Brain microvascular endothelial cell (primary cell): ENCODE measurements at places on chromosomes 1 and 21.
A peak's percentile ranks its signal among the peaks of the same experiment; 100 is the strongest.

GRCh38 chr1:220186752-220187151, 85.5 kb downstream of the RAB3GAP2 start:
- no peak for DNase-seq

DNA sequence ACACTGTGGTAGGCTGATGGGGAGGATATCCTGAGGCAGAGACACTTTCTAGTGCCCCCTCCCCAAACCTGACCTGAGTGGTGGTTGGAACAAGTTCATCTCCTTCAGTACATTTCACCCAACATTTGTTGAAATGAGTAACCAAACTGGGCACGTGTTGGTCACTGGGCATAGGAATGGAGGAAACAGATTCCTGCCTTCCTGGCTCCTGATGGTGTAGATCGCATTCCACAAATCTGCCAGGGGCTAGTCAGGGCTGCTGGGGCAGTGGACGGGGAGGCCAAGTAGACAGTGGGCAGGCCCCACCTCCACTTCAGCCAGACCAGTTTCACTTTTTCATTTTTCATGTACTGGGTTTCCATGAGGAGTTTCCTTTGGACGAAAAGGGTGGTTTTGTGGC, 16.5 kb upstream of the ALX3 start:
- no peak for DNase-seq

DNA sequence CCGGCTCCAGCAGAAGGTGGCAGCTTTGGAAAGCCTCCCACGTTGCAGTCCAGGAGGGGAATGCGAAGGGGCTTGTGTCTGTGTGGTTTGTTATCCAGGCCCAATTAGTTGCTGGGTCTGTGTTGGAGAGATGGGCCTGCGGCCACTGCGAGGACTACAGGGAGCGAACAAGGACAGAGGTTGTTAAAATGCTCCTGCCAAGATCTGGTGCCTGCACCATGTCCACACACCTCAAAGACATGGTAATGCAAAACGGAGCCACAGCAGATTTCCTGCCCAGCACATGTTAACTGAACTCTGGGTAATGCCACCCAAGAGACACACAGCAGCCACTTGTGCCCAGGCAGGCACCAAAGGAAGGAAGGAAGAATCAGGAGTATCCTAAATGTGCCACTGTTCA, 18.6 kb downstream of the GRIK3 start:
- DNase-seq = no peak

- no peak for DNase-seq
Observed at GRCh38 chr1:180672105-180672504, 40.3 kb downstream of the XPR1 start.

DNA sequence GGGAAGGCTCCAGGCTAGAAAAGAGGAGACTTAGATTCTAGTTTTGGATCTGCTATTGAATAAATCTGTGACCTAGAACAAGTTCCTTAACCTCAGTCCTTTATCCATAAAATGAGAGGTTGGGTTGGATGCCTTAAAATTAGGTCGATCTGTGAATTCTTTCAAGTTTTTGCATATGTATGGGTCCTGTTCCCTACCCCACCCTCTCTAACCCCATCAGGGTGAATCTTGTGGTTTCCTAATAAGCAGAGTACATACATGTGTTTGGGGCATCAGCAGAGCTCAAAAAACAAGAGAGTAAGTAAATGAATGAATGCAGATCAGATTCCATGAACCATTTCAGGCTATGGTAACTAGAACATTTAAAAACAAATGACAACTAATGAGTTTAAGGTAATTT, 6.2 kb downstream of the SPRR4 start:
- DNase-seq = no peak

DNA sequence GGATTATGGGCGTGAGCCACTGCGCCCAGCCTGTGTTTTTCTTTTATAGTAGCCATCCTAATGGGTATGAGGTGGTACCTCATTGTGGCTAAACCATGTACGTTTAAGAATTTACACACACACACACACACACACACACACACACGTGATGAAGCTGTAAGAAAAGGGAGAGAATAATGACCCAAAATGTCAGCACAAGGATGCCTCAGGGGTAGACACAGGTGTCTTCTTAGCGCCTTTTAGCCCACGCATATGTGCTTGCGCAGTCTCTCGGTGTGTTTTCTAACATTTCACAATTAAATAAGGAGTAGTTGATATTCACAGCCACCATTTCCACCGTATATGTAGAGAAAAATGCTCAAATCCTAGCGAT, 782 bp upstream of the PFKL start:
- no peak for DNase-seq

DNA sequence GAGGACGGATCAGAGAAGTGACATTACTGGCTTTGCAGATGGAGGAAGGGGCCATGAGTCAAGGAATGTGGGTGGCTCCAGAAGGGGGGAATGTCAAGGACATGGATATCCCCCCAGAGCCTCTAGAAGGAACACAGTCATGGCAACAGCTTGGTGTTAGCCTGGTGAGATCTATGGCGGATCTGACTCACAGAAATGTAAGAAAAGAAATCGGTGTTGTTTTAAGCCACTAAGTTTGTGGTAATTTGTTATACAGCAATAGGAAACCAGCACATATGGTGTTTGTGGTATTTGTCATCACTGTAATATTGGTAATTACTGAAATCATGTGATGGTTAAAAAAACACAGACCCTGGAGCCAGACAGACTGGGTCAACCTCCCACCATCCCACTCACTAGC, 236.2 kb downstream of the SETD4 start:
- no peak for DNase-seq

GRCh38 chr1:58934706-58935105, 150.9 kb upstream of the JUN start:
- no peak for DNase-seq

GRCh38 chr1:4549930-4550329, 104.5 kb upstream of the AJAP1 start:
- no peak for DNase-seq

GRCh38 chr1:84862810-84863251, 30.2 kb downstream of the LPAR3 start:
- no peak for DNase-seq

DNA sequence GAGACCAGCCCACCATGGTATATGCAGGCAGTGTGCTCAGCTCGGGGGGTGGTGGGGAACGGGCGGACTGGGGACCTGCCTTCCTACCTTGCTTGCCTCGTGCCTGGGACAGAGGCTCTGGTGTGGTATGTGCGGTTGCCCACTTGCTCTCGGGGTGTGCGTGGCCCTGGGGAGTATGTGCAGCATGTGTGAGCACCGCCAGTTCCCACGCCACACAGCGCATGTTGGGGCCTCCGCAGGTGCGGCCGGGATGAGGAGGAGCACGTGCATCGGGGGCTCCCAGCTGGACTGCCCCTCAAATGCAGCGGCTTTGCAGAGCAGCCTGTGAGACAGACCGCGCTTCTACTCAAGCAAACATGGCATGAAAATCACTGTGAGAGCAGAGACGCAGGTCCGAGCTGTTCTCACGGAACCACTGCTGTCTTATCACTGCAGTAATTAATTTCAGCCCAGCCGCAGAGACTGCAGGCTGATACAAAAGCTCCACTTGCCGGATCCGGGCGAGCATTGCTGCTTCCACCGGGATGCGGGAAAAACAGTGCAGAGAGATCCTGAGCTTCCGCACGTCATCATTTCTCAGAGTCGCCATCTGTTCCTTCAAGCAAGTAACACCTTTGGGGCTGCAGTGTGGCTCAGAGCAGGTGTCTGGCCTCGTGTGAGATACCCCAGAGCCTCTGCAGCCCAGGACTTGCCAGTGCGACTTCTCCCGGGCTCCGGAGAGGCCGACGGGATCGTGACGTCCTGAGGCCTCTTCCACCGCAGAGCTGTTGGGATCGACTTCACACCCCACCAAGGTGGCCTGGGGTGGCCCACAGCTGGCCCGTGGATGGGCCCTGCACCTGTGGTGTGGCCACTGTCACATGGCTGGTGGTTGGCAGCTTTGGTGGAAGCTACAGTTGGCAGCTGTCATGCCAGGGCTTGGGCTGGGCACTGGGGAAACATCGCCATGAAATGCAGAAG, 92.6 kb upstream of the ACTRT2 start:
- DNase-seq = no peak

- DNase-seq = no peak
Observed at GRCh38 chr1:52145137-52145536, 3.2 kb downstream of the ZFYVE9 start.

GRCh38 chr1:223224465-223224864, 81.4 kb upstream of the TLR5 start:
- DNase-seq = no peak

GRCh38 chr1:66022904-66023620, 230.4 kb downstream of the PDE4B start:
- peak; percentile 1 for DNase-seq

- no peak for DNase-seq
Observed at GRCh38 chr21:31088474-31088751, 50.1 kb upstream of the KRTAP19-8 start.

GRCh38 chr1:111332190-111332589, 41.5 kb downstream of the CHIA start:
- no peak for DNase-seq

DNA sequence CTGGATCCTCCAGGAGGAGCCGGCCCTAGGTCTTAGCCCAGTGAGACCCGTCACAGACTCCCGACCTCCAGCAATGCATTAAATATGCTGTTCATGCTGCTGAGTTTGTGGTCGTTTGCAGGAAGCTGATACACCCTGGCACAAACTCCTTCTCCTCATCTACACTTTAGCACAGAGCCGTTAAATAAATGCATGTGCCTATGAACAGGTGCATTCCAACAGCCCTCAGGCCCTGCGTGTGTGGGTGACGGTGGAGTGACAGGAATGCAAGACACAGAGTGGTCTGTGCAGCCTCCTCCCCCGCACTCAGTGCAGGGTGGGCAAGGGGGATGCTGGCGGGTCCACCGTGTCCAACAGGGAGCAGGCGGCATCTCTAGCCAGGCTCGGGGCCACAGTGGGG, 106.6 kb upstream of the TMPRSS2 start:
- DNase-seq = no peak
